ENCODE measurements at places on chromosomes 1 and 21. TPM values are rescaled to one million over a fixed set of nuclear protein-coding genes. Genes with fewer than 3 reads are reported as not detected.

The SLFNL1 gene
- total RNA-seq, result 1.0 TPM

The PROK1 gene
- total RNA-seq, result not detected

The OR10J1 gene
- total RNA-seq, result not detected

The TLR5 gene
- total RNA-seq, result 3.9 TPM

The LCE3E gene
- total RNA-seq, result not detected

The PLPP3 gene
- total RNA-seq, result 17.4 TPM

The TNFRSF1B gene
- total RNA-seq, result not detected

The GPR161 gene
- 58.5 TPM for total RNA-seq

The CFAP45 gene
- total RNA-seq, result 1.0 TPM

The KRTAP21-2 gene
- not detected for total RNA-seq

The PTAFR gene
- total RNA-seq, result 0.27 TPM

The SPRR2B gene
- total RNA-seq, result not detected

The TTC24 gene
- total RNA-seq, result not detected

The SLC45A1 gene
- total RNA-seq, result 0.60 TPM

The DIRAS3 gene
- 7.4 TPM for total RNA-seq

DNA sequence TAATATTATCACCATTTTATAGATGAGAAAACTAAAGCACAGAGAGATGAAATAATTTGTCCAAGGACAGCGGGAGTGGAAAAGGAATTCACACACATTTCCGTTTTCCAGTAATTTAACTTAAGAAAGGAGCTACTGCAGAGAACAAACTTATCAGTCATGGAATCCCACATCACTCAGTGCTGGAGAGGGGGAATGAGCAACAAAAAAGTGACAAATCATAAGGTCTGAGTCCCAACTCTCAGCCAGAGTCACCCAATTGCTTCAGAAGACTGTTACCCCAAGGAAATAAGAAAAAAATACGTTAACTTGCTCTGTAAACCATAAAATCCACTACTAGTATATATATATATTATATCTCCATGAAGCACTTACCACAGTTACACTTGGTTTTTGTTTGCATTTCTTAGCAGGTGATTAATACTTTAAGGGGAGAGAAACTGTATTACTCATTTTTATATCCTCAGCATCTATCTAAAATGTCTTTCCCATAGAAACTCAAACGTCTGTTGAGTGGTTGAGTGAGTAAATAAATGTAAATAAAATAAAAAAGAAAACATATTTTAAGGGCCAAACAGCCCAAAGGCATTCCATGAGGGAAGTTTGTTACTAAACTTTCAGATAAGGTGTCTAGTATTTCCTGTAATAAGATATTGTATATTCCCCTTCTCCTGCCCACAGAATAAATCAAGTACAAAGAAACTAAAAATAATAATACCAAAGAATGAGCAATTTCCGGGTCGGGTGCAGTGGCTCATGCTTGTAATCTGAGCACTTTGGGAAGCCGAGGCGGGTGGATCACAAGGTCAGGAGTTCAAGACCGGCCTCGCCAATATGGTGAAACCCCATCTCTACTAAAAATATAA lies 76.8 kb downstream of the SLC45A1 start:
- no peak for DNase-seq

GRCh38 chr1:243917863-243918565 lies 68.0 kb upstream of the AKT3 start:
- no peak for DNase-seq

- DNase-seq, result no peak
Observed at GRCh38 chr1:84750110-84750730, 60.0 kb upstream of the SSX2IP start.

GRCh38 chr1:75796376-75797272 lies at the start of gene MSH4:
Gene MSH4 (plus strand): TSS chr1:75796882. CDS start chr1:75796986, 104 bp downstream.
- DNase-seq, result no peak

DNA sequence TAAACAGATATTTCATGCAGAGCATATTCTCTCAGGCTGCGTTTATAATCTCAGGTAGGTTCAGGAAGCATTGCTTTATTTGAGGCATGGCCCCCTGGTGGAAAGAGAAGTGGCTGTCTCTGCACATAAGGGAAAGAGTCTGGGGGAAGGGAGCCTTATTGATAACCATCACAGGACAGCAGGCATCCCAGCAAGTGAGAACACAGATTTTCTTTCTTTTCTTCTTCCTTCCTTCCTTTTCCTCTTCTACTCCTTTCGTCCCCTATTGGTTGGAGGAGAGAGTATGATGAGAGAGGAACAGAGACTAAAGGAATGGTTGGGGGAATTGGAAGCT lies 21.9 kb downstream of the TSNAX start:
- no peak for DNase-seq

- DNase-seq, result no peak
Observed at GRCh38 chr1:63698001-63698838, 75.6 kb upstream of the ROR1 start.

DNA sequence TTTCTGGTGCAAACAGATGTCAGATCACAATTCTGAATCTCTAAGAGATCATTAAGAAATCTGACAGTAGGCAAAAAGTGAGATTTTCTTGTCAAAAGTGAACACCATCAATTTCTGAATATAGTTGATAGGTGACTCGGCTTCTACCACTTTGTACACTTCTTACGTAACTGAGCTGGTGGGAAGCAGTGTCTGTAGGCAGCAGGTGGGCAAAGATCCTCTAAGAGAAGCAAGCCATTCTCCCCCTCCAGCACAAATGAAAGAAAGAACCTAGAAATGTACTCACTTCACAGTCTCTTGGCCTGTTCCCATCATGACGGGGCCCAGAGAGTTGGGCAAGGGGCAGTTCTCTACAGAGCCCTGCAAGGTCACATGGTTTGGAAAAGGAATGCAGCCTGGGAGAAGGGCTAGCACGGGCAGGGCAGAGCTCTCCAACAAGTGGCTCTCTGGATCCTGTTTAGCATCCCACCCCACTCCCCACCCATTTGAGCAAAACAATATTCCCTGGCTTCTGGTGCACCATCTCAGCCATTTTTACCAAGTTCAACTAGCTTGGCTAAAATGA lies 412.6 kb downstream of the LTN1 start:
- no peak for DNase-seq

DNA sequence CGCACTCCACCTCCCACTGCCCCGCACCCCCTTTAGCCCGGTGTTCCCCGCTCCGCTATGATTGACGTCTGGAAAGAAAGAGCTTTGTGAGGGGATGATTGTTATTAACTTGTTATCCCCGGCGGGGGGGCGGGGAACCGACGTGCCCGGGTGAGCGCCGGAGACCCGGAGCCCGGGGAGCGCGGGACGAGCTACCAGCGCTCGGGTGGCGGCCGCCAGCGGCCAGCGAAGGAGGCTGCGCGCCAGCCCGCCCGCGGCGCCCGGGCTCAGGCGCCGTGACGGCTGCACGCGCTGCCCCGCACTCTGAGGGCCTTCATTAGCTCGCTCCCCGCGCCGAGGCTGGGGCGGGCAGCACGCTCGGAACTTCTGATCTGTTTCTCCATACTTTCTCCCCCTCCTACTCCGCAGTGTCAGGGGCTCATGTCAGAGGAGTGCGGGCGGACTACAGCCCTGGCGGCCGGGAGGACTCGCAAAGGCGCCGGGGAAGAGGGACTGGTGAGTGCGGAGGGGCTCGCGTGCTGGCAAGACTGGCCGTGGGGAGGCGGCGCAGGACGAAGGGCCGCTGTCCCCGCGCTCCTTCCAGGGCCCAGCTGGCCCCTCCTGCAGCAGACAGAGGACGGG lies 2.1 kb downstream of the LHX8 start:
- DNase-seq, result no peak

DNA sequence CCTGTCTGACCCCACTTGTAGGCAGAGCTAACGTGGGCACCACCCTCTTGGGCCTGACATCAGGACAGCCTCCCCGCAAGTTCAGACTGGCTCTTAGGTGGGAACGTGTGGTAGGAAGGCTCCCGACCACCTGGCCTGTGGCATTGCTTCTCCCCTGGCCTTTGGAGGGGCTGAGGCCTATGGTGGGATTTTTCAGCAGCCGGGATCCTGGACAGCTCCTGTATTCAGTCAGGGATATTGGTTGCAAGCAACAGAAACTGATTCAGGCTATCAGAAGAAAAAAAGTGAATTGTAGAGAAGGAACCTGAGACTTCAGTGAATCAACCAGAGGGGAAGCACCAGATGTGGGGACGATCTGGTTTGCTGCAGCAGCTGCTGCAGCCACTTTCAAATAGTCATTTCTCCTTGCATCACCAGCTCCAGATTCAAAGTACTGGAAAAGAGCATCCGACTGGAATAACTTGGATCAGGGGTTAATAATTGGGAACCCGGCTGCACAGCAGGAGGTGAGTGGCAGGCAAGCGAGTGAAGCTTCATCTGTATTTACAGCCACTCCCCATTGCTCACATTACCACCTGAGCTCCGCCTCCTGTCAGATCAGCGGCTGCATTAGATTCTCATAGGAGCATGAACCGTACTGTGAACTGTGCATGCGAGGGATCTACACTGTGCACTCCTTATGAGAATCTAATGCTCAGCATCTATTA lies 5.9 kb downstream of the RNF186 start:
- DNase-seq, result no peak

DNA sequence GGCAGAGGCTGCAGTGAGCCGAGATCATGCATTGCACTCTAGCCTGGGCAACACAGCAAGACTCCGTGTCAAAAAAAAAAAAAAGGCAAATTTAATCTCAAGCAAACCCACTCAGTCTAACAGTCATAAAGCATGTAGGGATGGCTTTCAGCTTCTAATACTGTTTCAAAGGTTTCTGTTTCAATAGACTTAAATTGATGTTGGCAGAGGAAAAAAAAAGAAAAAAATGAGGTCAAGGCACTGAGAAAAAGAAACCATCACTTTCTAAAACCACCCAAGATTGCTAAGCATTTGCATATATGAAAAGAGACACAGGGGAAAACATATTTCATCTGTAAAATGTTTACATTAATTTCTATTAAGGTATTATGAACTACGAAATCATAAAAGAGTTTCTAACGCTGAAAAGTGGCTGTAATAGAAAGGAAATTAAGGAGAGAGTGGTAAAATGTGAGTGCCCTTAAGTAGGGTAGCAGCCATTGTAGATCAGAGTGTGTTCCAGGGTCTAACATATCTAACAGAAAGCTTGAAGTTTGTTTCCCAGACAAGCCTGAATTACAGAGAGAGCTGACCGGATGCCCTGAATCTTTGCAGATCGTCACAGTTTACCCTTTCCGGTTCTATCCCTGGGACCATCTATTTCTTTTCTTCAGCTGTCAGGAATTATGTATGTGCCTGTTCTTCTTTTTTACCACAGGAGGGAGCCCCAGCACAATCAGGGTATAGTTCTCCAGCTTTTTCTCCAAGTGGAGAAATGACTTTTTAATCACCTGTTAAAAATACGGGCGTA lies 70.0 kb downstream of the PLD5 start:
- no peak for DNase-seq

DNA sequence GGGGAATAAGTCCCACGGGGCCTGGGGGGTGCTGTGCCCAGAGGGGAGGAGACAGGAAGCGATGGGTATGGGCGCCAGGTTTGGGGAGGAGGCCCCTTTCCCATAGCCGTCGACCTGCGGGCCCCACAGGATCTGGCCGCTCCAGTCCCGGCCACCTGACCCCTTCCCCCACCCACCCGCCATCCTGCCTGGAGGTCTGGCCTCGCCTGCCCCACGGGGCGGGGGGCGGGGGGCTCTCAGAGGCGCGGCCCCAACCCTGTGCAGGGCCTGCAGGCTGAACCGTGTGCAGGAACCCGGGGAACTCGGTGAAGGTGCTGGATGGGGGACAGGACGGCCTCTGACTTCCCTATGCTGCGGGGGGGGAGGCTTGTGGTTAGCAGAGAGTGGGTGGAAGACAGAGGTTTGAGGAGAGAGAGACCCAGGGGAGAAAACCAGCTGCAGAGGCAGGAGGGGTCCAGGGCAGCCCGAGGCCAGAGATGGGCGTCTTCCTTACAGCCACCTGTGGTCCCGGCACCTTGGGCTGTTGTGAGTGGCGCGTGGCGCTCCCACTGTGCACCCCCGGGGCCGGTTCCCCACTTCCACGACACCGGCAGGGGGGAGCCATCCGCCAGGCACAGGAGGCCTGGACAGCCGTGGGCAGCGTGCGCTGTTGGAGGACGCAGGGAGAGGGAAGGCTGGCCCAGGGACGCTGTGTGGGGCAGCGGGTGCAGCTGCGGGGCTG lies 2.5 kb upstream of the TNFRSF18 start:
- no peak for DNase-seq

DNA sequence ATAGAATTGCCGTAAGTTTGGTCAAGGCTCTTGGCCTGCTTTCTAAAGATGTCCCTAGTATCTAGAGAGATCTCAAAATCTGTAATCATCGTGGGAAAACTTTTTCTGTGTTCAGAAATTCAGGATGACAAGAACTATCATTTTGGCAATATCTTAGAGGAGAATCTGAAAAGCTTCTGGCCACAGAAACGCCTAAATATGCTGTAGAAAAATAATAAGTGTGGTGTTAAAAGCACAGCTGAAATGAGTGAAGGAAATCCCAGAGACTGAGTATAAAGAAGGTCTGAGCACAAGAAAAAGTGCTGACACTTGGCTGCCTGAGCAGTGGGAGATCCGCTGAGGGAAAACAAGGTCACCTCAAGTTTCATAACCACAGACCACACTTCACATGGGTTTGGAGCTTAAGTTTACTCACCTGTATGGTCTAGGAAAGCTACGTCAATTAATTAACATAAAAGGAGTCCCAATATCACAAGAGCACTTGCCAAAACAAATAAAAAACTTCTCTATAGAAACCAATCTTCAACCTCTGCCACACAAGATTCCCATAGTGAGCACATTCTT lies 235.2 kb upstream of the IRF2BP2 start:
- no peak for DNase-seq

GRCh38 chr1:71920556-71920955 lies 361.8 kb downstream of the NEGR1 start:
- no peak for DNase-seq

- DNase-seq, result no peak
Observed at GRCh38 chr1:212664409-212665199, 35.0 kb downstream of the BATF3 start.

DNA sequence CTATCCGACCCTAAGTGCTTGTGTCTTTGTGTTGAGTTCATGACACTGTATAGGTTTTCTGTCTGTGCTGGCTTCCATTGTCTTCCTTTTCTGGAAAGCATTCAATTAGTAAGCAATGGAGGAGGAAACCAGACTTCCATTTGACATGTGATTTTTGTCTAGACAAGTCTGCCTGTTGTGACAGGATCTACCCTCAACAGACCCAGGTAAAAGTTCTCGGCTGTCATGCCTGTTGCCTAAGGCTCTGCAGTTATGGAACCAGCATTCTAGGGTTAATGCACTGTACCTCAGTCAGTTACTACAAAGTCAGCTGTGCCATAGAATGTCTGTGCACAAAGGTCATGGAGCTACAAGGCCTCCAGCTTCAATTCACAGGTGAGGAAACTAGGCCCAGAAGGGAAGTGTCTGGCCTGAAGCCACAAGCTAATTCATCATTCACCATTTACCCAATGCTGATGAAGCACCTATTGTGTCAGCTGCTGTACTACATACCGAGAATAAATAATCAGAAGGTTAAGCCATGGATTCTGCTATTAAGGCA lies 72.3 kb downstream of the PLPP3 start:
- DNase-seq, result no peak
